Activated naive CD4-positive, alpha-beta T cell (primary cell): ENCODE measurements at places on chromosomes 7 and 10.

DNA sequence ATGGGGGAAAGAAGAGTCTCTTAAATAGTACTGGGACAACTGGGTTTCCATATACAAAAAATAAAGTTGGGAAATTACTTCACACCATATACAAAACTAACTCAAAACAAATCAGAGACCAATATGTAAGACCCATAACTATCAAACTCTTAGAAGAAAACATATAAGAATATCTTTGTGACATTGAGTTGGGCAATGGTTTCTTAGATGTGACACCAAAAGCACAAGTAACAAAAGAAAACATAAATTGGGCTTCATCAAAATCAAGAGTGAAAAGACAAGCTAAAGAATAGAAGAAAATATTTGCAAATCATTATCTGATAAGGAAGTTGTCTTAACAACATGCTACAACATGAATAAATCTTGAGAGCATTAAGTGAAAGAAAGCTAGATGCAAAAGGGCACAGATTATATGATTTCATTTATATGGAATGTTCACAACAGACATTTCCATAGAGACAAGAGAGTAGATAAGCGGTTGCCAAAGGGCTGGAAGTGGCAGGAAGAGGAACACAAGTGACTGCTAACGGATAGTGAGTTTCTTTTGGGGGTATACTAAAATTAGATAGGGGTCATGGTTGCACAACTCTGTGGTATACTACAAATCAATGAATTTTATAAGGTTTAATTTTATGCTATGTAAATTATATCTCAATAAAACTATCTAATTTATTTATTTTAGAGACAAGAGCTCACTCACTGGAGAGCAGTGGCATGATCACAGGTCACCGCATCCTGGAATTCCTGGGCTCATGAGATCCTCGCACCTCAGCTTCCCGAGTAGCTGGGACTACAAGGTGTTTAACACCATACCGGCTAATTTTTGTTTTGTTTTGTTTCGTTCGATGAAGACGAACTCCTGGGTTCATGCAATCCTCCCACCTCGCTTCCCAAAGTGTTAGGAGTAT is 35.4 kb downstream of the JMJD1C start:
- no peak for DNase-seq

- no peak for DNase-seq
Measured at GRCh38 chr7:135414850-135415439, 95.0 kb downstream of the CNOT4 start.

- DNase-seq: no peak
Measured at GRCh38 chr10:48517911-48518811, 86.7 kb downstream of the ARHGAP22 start.

DNA sequence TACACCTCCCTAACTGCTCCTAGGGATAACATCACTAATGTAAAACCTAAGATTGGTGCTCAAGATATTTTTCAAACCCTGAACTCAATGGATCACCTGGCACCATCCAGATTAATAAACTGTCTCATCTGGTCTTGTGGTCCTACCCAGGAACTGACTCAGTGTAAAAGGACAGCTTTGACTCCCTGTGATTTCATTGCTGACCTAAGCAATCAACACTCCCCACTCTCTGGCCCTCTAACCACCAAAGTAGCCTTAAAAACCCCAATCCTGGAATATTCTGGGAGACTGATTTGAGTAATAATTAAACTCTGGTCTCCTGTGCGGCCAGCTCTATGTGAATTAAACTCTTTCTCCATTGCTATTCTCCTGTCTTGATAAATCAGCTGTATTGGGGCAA is 6.2 kb upstream of the USP54 start:
- DNase-seq: no peak

DNA sequence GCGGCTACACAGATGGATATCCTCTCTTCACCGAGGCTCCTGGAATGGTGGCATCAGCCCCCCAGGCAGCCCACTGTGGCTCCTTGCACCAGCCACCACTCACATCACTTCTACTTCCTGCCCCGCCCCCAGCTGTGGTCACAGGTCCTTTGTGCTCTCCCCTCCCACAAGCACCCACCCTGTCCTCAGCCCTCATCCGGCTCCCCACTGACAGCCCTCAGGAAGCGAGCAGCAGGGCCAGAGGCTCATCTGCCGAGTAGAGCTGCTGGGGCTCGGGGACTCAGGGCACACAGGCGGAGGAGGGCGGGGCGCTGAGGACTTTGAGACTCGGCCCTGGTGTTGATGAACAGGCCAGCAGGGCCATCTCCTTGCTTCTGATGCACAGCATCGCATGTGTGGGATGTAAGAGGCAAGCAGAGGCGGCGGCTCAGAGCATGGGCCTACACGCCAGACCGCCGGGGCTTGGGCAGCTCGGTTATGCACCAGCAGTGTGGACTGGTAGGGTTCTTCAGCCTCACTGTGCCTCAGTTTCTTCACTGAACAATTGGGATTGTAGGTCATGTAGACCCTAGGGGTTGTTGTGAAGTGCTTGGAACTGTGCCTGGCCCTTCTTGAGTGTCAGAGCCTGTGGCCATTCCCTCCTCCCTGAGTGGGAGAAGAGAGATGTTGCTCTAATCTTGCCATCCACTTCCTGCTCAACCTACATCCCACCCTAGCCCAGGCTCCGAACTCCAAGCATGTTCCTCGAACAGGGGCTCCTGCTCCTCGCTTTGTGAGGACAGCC is at the start of gene PRF1:
TSS of gene PRF1 (minus strand) at position 77 of the 784 bp plus-strand sequence. CDS start 1,839 bp downstream, outside the sequence.
- DNase-seq: peak; percentile 64

DNA sequence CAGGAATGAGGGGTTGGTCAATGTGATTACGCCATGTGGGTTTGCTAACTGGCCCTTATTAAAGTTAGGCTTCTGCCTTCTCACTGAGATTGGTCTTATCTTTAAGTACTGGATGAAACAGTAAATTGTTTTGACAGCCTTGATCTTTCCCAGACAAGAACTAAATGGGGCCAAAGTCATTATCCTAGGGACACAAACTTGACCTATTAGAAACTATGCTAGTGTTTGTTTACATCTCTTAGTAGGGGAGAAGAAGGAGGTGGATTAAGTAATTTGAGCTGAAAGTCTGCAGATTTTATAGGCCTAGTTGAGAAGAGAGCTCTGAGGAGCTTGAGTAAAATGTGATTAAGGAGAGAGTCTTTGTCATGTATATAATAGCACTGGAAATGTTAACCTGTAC is 386.9 kb downstream of the HTR7 start:
- no peak for DNase-seq

DNA sequence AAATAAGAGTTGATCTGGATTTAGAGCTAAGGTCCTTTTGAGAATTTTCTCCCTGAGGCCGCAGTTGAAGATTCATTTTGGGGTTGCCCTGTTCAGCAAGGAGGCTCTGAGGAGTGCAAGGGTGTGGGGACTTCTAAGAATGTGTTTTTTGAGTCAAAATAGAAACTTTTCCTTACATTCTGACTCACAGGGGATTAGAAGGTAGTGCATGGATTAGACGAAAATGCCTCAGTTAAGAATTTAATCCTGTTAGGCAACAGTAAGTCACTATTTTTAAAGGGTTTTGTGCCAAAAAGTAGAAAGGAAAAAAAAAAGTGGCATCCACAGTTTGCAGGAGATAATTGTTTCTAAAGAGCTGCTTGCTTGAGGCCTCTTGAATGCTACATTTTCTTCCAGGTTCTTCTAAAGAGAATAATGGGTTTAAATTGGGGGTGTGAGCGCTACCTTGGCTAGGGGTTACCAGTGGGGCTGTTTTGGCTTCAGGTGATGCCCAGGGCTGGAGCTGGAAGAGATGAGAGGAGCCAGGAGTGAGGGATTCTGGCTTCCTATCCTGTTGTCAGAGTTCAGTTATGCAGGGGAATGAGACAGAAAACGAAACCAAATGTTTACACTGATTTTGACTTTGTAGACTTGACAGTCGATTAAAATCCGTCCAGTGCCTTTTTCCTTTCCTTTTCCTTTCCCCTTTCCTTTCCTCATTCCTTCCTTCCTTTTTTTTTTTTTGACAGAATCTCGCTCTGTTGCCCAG is 52.9 kb downstream of the BAMBI start:
- no peak for DNase-seq

GRCh38 chr10:80579181-80579763 is 41.6 kb downstream of the SH2D4B start:
- no peak for DNase-seq

DNA sequence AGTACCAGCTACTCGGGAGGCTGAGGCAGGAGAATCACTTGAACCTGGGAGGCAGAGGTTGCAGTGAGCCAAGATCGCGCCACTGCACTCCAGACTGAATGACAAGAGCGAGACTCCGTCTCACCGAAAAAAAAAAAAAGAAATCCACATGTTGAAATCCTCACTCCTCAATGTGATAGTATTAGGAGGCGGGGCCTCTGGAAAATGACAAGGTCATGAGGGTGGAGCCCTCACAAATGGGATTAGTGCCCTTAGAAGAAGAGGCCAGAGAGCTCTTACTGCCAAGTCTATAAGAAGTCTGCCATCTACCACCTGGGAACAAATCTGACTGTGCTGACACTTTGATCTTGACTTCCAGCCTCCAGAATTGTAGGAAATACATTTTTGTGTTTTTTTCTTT is 10.6 kb downstream of the MMD2 start:
- no peak for DNase-seq

DNA sequence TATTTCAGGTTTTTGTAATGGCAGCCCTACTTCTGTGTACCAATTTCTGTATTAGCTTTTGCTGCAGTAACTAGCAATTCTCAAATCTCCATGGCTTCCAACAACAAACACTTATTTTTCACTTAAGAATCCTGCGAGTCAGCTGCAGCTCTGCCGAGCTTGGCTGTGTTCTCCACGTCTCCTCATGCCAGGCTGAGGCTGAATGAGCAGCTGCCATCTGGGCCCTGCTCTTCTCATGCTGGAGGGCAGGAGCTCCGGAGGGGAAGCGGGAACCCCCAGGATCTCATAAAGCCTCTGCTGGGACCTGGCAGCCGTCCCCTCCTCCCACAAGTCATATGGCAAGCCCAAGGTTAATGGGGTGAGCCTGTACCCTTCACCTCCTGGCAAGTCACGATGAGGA is 591.1 kb downstream of the SDK1 start:
- DNase-seq: no peak

- DNase-seq: no peak
Measured at GRCh38 chr7:17506596-17506995, 208.1 kb downstream of the AHR start.

DNA sequence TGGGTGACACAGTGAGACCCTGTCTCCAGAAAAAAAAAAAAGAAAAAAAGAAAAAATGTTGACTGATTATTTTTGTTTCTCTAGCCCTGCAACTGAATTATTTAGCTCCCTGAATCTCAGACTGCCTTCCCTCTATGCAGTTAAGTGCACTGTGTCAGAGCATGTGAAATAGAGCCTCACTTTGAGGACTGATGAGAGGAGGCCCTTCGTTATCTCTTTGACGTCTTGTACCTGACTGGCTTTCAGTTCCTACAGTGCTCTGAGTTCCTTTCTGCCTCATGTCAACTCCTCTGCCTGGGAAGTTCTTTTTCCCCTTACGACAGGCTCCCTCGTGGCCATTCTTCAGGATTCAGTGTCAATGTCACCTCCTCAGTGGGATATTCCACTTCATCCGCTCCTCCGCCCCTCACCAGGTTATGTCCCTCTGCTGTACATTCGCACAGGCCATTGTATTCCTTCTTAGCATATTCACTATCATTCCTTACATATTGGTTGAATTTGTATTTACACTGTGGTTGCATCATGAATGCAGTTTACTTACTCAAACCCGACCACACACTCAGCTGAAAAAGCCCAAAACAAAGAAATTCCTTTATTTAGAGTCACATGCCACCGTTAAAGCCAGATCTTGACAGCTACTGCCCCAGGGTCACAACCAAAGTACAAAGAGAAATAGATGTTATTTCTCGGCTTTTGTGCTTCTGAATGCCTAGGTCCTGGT is 18.1 kb upstream of the CAMK2G start:
- no peak for DNase-seq

GRCh38 chr7:119903085-119903484 is 369.9 kb upstream of the KCND2 start:
- DNase-seq: no peak

GRCh38 chr7:157401567-157402387 is 65.0 kb downstream of the DNAJB6 start:
- DNase-seq: no peak

- DNase-seq: no peak
Measured at GRCh38 chr10:72414642-72415041, 59.9 kb upstream of the DNAJB12 start.

GRCh38 chr7:13104128-13104527 is 416.7 kb downstream of the ARL4A start:
- no peak for DNase-seq

- no peak for DNase-seq
Measured at GRCh38 chr7:106065575-106066500, 46.3 kb downstream of the SYPL1 start.

DNA sequence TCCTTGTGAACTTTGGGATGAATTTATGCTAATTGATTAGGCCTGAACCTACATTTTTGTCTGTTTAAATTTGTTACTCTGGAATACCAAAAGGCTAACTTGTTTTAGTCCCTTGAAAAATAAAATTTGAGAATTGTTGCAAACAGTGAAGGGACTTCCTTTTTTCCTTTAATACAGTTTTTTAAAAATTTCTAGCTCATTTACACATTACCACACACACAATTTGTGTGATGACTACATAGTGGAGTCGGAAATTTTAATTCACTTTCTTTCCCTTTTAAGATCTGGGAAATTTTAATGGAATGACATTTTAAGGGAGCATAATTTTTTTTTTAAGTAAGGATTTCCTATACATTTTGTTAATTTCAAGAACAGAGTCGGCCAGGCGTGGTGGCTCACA is 8.6 kb upstream of the TMEM236 start:
- no peak for DNase-seq

DNA sequence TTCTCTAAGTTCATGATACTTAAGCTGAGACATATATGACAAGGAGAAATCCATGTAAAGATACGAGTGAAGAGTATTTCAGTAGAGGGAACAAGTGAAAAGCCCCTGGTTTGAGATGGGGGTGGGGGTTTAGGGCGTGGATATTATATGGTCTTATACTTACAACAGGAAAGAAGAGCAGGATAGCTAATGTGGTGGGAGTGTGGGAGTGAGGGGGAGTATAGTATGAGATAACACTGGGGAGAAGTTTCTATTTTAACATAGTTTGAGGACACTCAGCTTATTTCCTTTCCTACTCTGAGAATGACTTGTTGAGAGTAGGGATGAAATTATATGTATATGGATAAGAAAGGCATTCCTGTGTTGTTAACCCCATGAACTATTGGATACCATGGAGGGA is 36.5 kb downstream of the MCU start:
- no peak for DNase-seq

DNA sequence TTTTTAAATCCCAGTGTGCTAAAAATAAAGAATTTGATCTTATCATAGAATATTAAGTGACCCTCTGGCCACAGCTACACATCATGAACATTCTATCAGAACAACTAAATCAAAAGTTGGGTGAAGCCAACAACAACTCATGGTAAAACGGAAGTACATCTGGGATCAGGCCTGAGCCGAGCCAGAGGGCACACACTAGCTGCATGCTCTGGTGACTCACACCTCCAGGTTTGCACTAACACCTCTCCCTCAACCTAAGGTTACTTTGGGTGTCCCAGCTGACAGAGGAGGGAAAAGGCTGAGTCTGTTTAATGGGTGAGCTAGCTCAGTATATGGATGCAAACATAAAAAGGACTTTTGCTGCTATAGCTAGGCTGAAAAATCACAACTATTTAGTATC is 281.6 kb downstream of the HGF start:
- no peak for DNase-seq

GRCh38 chr10:49662169-49662830 is 17.2 kb upstream of the C10orf53 start:
- no peak for DNase-seq
